ENCODE measurements at places on chromosomes 6 and 20. TPM values are rescaled to one million over a fixed set of nuclear protein-coding genes. Genes with fewer than 3 reads are reported as not detected.

DNA sequence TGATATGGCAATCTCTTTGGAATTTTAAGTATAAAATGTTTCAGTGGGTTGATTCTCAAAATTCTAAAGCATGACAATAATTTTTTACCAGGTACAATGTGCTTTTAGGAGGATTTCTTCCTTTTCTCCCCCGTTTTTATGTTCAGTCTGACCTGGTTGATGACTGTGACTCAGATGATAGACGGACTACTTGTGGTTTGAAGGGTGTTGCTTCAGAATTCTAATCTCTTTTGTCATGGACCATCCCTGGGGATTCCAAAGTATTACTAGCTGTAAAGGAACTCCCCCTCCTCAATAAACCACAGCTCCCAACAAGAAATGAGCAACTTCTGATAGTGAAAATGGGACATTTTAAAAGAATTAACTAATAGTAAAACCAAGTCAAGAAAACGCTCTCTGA lies 34.9 kb upstream of the TNFAIP3 start:
- no peak for DNase-seq

DNA sequence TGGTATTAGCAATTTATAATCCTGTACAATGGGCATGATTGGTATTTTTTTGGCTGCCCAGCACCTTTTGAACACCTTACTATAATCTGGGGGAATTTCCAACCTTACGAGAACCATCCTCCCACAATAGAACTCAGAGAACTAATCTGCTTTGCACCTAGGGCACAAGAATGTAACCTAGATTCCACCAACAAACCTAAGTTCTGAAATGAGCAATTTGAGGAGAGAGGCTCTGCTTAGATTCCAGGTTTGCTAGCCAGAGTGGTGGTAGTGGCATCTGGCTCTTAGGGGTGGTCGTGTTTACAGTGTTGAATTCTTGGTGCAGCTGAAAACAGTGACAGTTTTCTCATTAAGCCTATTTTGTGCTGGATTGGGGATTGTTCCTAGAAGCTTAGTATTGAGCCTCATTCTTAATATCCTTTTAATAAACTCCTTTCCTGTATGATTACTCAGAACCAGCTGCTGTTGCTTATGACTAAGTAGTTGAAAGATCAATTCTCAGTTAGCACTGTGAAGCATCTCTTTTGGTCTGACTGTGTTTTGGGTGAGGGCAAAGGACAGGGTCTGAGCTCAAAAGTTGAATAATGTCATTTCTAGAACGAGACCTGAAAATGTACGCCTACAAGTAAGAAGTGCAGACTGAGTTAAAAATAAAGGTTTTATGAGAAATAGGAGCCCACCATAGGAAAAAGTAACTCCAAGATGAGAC lies 385.6 kb downstream of the CDKAL1 start:
- no peak for DNase-seq

DNA sequence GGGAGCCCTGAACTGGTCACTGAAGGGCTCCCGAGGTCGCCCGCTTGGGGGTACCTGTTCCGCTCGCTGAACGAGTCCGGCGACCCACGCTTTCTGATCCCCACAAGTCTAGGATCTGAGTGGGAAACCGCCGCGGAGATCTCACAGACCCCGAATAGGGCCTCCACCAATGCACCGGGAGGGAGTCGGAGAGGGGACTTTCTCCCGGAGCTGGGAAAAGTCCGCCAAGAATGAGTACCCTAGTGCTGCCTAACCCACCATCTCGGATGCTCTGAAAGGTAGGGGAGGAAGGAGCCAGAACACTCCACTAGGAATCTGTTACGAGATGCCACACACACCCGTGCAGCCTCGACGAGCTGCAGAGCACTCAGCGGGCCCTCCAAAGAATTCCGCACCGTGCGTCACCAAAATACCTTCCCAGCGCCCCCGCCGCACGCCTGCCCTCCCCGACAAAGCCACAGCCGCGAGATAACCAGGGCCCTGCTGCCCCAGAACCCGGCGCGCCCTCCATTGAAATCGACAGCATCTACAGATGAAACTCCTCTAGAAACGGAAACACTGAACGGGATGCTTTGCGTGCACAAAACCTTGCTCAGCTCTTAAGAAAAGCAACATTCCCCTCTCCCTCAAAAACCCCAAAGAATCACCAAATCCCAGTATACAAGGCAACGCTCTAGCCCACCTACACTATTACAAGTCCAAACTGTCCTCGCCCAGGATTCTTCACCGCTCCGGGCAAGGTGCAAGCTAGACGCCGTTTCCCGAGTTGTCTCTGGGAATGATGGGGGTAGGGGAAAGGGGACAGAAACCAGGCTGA lies 686 bp downstream of the COL12A1 start:
- no peak for DNase-seq

- peak; percentile 62 for DNase-seq
Measured at GRCh38 chr6:165543781-165544180, 119.3 kb downstream of the PDE10A start.

DNA sequence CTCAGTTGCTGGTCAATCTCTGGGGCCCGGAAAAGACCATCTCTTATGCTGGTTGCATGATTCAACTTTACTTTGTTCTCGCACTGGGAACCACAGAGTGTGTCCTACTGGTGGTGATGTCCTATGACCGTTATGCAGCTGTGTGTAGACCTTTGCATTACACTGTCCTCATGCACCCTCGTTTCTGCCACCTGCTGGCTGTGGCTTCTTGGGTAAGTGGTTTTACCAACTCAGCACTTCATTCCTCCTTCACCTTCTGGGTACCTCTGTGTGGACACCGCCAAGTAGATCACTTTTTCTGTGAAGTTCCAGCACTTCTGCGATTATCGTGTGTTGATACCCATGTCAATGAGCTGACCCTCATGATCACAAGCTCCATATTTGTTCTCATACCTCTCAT lies 4.3 kb downstream of the OR2J3 start:
- DNase-seq: no peak

- no peak for DNase-seq
Measured at GRCh38 chr6:9984607-9985006, 430.3 kb downstream of the TFAP2A start.

MLN gene
- polyA plus RNA-seq: not detected

CDC5L gene
- 9.5 TPM for polyA plus RNA-seq

- DNase-seq: peak; percentile 35
Measured at GRCh38 chr20:40160097-40160550, 528.9 kb downstream of the MAFB start.

- no peak for DNase-seq
Measured at GRCh38 chr20:45354423-45355208, 6.4 kb upstream of the SDC4 start.

- DNase-seq: no peak
Measured at GRCh38 chr6:165767228-165767627, 104.2 kb upstream of the PDE10A start.

DNA sequence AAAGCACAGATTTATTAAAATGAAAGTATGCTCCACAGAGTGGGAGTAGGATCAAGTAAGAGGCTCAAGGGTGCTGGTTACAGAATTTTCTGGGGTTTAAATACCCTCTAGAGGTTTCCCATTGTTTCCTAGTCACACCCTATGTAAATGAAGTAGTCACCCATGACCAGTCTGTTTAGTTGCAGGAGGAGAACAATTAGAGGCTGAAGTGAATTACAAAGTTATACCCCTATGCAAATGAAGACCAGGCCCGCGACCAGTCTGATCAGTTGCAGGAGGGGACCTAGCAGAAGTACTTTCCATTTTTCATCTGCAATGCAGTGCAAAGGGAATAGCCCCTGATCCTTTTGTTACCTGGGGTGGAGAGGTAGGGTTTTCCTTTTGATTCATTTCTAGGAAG lies 11.8 kb upstream of the FILIP1 start:
- DNase-seq: no peak

DNA sequence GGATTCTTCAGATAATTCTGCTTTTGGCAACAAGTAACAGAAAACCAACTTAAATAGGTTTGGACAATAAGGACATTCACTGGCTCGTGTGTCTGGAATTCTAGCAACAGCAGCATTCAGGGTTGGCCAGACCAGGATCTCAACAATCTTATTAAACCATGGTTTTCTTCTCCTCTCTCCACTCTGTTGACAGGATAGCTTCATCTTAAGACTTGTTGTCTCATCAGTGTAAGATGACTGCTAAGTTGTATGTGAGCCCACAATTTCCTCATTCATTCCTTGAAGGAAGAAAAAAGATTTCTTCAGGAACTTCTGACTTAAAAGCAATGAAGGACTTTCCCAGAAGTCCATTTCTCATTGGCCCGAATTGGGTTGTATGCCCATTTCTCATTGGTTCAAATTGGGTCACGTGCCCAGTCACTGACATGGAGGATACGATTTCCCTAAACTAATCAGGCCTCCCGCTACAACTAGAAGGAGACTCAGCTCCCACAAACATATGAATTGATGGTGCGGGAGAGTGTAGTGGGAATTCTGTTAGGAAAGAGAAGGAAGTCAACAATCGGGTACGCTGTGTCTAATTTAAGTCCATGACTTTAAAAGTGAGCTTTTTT lies 83.7 kb downstream of the SLC22A3 start:
- DNase-seq: no peak

DNA sequence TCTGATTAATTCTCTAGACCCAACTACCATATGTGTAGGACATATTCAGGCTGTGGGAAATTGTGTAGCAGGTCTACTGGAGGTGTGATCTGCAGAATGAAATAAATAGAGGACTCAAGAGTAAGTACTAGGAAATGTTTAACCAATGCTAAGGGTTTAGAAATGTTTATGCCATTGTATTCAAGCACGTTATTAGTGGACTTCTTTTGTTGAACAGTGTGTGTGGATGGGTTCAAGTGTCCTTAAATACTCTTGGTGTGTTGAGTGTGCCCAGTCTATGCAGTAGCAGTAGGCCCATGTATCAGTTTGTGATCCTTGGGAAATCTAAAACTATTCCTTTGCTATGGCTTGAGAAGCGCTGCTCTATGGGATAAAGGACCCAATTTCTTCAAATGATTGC lies 112.1 kb downstream of the FARS2 start:
- DNase-seq: no peak

IL17A gene
- not detected for polyA plus RNA-seq

GRCh38 chr6:56954403-56955170 lies at the start of gene BEND6:
Gene BEND6, plus strand, starts transcription at chr6:56955107. Its CDS starts 26,704 bp downstream, at chr6:56981811.
- DNase-seq: peak; percentile 66

- DNase-seq: no peak
Measured at GRCh38 chr6:151252634-151253033, 12.9 kb downstream of the AKAP12 start.

GRCh38 chr20:25072226-25072811 lies 9.6 kb downstream of the VSX1 start:
- DNase-seq: no peak

- DNase-seq: no peak
Measured at GRCh38 chr6:163048345-163048744, 320.6 kb downstream of the PACRG start.

All from lung (tissue), 17 donors.